ENCODE measurements at places on chromosomes 5 and 9. TPM values are rescaled to one million over a fixed set of nuclear protein-coding genes. Genes with fewer than 3 reads are reported as not detected.

- DNase-seq: no peak
Observed at GRCh38 chr5:9339206-9339818, 206.6 kb downstream of the SEMA5A start.

The HTR1A gene
- total RNA-seq: not detected

DNA sequence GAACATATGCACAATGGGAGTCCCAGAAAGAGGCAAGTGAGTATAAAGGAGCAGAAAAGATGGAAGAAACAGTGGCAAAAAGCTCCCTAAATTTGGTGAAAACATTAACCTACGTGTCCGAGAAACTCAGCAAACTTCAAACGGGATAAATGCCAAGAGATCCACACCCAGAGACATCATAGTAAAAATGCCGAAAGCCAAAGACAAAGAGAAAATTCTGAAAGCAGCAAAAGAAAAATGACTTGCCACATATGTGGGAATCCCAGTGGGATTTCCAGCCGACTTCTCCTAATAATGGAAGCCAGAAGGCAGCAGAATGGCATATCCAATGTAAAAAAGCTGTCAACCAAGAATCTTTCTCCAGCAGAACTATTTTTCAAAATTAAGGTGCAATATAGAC, 101.2 kb downstream of the ADAMTS2 start:
- no peak for DNase-seq

DNA sequence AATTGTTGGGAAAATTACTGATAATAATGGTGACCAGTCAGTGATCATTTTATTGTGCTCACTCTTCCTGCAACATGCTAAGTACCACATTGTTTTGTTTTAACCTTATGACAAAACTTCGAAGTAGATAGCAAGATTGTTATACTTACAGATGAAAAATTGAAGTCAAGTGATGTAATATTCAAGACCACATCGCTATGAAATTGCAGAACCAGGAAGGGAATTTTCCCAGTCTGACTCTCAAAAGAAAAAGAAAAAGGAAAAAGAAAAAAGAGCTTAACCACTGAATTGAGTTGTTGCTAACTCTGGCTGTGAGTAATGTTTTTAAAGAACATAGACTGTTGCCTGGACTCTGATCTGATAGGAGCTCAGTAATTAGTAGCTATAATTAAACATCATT, 170.6 kb upstream of the HAPLN1 start:
- DNase-seq: no peak

The PCDHGA4 gene
- total RNA-seq: 5.0 TPM

DNA sequence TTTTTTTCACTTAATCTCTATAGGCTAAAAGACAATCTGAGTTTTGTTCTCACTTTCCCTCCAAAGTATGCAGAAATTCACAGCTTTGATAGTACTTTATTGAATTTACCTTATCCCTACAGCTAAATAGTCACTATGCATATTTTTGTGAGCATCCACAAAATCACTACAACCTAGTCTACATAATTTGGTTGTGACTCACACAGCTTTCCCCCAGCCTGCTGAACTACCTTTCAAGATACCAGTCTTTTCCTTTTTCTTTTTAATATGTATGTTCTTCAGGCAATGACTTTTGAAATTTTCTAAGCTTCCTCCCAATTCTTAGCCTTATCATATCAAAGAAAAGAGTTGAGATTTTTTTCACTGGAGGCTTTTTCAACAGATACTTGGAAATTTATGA, 347.3 kb upstream of the CDH6 start:
- DNase-seq: no peak

GRCh38 chr5:149545327-149545726, 5.9 kb downstream of the CSNK1A1 start:
- DNase-seq: no peak

DNA sequence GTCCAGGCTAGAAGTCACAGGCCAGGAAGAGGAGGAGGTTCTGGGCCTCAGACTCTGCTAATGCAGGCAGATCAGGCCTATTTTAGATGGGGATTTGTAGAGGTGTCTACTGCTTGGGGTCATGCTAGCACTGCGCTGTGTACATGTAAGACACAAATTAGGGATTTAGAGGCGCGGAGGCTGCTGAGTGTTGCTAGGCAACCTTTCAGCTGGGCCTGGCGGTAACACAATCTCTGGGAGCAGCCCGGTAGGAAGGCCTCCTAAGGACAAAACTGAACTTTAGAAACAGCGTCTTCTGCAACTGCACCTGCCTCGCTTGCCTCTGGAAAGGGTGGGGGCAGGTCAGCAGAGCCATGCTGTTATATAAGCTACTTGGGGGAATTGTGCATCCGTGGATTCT, 147.9 kb downstream of the MACROH2A1 start:
- peak; percentile 22 for DNase-seq
